ENCODE measurements at places on chromosomes 7 and 10. TPM values are rescaled to one million over a fixed set of nuclear protein-coding genes. Genes with fewer than 3 reads are reported as not detected.

DNA sequence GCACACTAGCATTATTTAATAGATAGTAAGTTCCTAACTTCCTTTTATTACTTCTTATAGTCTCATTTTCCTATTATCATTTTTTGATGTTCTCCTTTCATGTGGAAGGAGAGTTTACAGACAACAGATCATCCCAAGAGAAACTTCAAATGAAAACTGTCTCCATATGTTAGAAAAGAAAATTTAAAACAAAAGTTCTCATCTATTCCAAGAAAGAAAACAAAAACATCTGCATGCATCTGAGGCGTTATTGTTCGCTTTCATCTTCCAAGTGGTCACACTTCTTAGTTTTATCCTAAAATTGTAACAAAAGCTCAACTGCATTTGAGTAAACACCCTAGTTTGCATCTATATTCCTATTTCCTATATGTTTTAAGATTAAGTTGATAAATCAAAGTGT is 126.2 kb downstream of the SEMA3D start:
- DNase-seq = no peak

GRCh38 chr7:100490483-100491191 is 6.9 kb downstream of the NYAP1 start:
- no peak for DNase-seq

- DNase-seq = no peak
Measured at GRCh38 chr7:47573758-47574481, 8.0 kb downstream of the TNS3 start.

The FKBP6 gene
- total RNA-seq = not detected

DNA sequence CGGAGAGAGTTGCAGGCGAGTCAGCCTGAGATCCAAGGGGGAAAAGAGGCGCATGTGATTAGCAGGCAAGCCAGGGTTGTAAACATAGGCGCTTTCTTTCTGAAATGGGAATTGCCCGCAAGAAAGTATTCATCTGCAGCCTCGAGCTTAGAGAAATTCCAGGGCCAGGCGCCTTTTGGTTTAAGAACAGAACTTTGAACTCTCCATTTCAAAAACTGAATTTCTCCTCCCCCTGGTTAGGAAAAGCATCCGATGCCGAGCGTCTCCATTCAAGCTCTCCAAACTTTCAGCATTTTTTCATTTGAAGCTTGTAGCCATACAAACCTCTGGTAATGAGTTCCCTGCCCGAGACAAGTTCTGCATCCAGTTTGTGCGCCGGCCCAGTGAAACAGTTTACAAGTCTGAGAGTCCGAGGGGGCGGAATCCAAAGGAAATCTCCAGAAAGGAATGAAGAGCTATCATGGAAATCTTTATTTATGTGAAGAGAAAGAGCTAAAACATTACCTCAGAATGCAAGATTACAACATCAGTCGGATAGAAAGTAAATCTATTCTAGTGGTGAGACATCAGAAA is 69.9 kb downstream of the FAM204A start:
- DNase-seq = no peak

The ZNF800 gene
- 11.0 TPM for total RNA-seq

DNA sequence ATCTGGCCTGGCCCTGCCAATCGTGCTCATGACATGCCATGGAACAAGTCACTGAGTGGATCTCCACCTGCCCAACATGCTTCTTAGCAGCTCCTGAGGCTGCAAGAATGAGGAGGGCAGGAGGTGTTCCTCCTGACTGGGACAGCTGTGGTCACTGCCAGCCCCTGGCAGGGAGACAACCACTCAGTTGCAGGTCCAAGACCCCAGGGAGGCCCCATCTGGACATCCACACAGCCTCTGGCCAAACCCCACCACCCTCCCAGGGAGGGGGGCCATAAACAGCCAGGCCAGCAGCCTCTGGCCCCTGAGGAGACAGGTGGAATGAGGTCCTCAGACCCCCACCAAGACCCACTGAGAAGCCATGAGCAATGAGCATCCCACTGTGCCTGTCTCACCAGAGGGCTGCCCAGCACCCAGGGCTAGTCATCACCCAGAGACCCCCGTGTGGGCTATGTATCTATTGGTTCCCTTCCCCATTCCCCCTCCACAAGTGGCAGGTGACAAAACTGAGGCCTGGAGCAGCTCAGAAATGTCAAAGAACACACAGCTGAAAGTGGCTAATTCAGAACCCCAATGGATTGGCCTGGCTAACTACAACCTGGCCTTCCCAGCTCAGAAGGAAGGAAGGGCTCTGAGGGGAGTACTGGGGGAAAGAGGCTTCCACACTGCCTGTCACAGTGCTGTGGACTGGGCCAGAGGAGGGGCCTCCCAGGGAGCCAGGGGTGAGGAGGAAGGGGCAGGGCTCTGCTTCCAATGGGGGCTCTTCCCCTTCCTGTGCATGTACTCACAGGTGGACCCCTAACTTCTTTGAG is 3.0 kb downstream of the GPRIN2 start:
- DNase-seq = peak; percentile 29

- no peak for DNase-seq
Measured at GRCh38 chr10:33241351-33241750, 93.1 kb downstream of the NRP1 start.

- no peak for DNase-seq
Measured at GRCh38 chr7:125504848-125505247, 575.2 kb upstream of the POT1 start.

The ALOX5 gene
- 3.7 TPM for total RNA-seq

DNA sequence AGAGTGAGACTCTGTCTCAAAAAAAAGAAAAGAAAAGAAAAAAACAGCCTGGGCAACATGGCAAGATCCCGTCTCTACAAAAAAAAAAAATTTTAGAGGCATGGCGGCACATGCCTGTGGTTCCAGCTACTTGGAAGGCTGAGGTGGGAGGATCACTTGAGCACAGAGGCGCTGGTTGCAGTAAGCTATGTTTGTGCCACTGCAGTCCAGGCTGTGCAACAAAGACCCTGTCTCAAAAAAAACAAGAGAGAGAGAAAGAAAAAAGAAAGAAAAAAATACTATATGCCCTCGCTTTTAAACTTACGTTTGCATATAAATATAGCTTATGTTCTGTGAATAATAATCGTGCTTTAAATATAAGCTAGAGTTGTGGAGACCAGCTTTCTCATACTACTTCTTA is 11.2 kb downstream of the HACD1 start:
- DNase-seq = no peak

DNA sequence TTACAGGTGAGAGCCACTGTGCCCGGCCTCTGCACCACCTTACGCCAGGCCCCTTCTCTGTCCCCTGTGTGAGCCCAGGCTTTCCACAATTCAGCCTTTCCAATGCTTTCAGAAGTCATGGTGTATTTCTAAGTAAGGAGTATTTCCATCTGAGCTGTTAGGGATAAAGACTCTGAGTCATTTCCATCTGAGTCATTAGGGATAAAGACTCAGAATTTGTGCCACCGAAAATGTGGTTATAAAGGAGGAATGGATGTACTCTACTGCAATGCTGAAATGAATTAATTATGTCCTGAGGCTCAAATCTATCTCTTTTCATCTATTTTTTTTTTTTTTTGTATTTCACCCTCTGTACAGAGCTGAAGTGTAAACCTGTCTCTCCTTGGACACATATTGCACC is 84.0 kb downstream of the GATA3 start:
- no peak for DNase-seq

DNA sequence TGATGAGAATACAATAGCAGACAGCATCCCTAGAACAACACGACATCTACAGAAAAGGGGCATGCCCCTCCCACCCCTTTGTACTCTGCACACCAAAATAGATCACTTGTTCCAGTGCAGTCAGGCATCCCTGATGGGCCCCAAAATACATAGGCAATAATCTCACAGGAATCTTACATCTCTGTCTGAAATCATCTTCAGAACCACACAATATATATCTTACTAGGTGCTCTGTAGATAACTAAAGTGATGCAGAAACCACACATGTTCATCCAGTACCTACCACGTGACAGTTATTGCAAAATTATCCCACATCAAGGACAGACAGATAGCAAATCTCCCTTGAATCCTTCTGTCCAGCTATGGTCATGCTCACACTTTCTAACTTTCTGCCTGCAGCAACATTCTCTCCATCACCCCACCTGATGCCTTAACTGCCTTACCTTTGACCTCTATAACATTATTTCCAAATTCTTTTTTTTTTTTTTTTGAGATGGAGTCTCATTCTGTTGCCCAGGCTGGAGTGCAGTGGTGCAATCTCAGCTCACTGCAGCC is 30.7 kb downstream of the ST8SIA6 start:
- no peak for DNase-seq

DNA sequence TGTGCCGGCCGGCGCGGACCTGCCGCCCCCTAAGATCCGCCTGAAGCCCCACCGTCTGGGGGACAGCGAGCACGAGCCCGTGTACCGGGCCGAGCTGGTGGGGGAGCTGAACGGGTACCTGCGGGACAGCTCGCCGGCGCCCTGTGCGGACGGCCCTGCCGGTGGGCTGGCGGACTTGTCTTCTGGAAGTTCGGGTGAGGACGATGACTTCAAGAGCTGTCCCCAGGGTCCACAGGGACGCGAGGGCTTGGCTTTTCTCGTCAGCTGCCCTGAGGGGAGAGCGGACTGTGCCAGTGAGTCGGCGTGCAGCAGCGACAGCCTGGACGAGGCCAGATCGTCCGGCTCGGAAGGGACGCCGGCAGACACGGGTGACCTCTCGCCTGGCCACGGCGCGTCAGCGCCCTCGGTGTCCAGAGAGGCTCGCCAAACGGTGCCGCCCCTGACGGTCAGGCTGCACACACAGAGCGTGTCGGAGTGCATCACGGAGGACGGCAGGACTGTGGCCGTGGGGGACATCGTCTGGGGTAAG is 8.5 kb downstream of the PWWP2B start:
- peak; percentile 67 for DNase-seq

The DDIT4 gene
- 82.9 TPM for total RNA-seq

The SNCG gene
- total RNA-seq = 5.5 TPM

The SKAP2 gene
- 3.2 TPM for total RNA-seq

GRCh38 chr7:36232555-36232954 is 79.5 kb downstream of the EEPD1 start:
- DNase-seq = no peak

DNA sequence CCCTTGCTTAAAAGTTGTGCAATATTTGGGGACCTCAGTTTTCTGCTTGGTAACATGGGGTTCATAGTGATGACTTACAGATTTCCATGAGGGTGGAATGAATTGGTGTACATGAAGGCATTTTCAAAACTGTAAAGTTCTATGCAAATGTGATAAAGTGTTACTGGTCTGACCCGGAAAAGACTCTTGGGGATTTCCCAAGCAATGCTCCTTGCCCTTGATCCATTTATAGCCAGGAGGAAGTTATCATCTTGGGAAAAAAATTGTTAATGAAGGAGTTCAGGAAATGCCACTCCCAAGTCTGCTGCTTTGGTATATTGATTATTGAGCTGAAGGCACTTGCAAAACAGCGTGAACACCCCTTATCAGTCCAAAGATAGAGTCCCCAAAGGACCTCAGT is 96.3 kb upstream of the ZPBP start:
- DNase-seq = no peak

Data from H9 (cell line).